8988T (cell line): ENCODE measurements at places on chromosomes 5 and 9.

DNA sequence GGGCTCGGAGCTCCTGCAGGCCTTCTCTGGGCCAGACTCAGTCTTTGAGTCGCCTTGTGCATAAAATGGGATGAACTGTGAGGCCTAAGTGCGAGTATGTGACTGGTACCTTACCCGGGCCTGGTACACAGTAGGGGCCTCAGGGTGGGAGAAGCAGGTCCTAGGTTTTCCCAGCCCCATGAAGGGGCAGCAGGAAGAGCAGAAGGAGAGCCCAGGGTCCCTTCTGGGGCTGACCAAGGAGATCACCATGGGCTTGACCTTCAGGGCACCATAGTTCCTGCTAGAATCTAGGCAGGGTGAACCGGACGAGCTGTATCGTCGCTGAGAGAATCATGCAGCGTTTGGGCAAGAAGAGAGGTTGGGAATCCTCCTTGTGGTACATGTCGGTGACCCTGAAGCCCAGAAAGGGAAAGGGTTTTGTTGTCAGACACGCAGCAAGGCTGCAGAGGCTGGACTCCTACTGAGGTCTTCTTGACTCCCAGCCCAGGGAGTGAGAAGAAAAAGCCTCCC is 373 bp upstream of the PHYKPL start:
- DNase-seq: no peak

DNA sequence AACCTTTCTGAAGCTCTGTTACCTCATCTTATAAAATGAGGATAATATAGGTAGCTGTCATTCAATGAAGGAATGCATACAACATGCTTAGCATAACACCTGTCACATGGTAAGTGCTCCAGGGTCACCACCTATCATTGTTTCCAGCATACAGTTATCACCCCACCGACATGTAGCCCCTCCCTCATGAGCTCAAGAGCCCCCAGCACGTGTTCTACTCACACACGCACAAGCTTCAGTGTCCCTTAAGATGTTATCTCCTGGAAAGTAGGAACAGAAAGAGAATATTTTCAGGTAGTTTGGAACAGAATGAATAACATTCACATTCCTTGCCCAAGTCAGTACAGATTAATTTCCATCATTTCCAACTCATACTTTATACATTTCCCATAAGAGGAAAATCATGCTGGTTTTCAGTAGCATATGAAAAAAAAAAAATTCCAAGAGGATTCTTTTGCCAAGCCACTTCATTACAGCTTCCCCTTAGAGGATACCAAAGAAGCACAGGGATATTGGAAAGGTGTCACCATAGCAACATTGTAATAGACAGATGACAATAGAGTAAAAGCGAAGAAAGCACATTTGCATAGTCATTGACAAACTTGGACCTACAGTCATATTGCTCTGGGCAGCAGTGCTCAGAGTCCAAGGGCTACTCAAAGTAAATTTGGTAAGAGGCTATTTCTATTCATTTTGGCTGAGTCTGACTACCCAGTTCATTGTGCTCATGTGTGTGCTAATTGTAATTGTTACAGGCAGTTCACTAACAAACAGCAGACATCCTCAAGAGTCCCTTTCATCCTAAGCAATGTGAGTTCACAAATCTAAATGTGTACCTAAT is 1.5 kb upstream of the MOB3B start:
- no peak for DNase-seq

DNA sequence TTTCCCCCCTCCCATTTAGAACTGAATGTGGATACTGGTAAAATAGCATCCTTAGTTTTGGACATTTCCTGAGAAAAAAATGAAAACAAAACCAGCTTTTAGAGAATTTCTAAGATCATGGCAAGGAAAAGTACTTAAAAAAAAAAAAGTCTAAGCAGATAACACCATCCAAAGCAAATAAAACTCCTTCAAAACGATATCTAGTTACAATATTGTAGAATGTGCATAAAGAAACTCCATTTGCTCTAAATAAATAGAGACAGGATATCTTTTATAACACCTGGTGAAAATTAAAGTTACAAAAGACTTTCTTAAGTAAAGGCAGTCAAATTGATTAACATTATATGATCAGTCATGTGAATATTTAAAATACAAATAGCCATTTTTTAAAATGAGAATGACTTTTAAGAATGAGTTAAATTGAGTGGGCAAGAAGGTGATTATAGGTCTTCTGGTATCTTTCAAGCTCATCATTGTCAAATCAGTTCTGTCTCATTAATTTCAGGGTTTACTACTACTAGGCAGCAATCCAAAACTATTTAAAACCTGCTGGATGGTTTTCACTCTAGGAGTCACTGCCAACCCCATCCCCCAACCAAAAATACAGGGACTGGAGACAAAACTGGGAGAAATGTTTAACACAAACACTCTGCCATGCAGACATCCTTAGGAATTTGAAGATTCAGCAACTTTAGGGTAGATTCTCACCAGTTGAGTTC is 382.6 kb downstream of the ADGRV1 start:
- DNase-seq: no peak

DNA sequence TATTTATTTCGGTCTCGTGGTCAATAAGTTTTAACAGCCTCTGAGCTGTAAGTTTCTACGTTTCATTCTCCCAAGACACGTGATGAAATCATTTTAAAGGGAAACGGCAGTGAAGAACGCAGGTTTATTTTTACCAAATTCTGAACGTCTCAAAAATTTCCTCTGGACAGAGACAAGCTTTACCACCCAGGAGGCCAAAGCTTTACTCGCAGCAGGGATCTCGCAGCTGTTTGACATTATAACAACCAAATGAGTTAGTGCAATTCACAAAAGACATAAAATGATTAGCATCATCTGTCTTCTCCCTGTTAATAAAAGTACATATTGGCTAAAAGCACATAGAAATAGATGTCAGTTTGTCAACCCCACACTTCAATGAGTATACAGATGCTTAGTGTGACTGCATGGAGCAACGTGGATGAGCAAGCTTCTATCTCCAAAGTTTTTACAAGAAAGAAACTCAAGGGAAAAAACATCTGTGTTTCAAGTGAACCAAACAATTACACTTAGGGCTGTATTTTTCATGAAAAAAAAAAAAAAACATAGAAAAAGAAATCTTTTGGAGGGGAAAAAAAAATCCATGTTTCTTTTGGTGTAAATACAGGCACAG is 2.5 kb downstream of the SEMA5A start:
- DNase-seq: no peak

GRCh38 chr5:88393716-88394535 is 125.3 kb upstream of the TMEM161B start:
- DNase-seq: no peak

- no peak for DNase-seq
Observed at GRCh38 chr5:53366245-53366644, 114.2 kb upstream of the FST start.

DNA sequence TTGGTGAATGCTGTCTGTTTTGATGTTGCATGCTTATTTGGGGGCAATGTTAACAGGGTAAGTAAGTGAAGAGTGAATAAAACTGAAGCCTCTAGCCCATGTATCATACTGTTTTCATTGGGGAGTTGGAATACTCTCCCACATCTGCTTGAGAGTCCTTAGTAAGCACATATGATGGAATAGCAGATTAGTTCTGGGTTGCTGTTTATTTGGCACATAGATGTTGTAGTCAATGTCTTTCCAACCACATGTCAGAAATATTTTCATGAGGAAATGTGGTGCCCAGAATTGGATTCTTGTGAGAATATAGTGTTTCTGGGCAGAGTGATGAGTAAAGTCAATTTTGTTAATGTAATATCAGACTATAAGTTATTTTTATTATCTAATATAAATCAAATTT is 611.7 kb upstream of the FTMT start:
- no peak for DNase-seq

DNA sequence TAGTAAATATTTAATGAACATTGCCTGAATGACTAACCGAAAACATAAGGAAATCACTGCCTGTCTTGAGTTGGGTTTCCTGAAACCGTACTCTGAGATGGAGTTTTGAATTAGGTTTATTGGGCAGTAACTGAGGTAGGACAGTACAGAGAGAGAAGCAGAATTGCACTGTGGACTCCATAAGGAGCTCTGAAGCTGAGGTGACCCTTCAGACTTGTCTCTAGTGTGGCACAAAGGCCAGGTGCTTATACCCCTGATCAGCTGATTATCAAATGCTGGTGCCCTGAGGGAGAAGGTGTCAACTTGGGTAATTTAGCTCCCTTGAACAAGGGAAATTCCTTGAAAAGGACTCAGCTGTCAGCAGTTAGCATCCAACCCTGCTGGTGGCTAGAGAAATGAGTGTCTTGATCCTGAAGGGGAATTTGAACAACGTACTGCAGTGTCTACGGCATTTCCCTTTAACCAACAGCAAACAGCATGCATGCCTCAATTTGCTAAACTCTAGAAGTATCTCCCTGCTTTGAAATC is 135.0 kb upstream of the SMARCA2 start:
- DNase-seq: no peak

DNA sequence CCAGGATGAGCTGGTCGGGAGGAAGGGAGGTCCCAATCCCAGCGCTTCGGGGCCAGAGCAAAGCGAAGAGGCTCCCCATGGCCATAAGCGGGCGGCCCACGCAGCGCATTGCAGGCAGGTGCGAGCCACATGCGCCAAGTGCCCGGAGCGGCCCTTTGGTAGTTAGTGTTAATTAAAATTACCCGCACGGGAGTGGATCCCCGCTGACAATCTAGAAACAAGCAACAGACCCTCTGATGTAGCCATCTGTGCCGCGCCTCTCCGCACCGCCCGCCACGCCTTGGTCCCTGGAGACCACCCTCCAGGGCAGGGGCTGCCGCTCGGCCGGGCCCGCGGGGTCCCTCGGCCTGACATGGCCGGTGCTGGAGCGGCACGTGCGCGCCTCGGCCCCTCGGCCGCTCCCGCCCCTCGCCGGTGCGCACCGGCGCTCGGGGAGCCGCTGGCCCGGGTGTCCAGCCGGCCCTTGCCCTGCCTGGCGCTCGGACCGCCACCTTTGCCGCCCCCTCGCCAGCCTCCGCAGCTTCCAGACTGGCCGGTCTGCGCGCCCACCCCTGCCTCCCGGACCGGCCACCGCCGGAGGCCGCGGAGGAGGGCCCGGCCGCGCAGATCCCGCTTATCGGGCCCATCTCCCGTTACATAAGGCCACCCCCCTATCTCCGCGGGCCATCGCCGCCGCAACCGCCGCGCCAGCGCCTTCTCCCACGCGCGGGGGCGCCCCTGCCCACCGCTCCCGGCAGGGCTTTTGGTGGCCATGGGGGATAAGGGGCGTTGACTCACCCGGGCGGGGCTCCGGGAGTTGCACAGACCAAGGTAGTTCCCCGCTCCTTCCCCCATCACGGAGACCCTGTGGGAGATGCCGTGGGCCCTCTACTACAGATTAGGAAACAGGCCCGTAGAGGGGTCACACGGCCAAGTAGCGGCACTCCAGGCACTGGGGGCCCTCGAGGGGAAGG is 1.9 kb upstream of the IL13 start:
- DNase-seq: no peak

DNA sequence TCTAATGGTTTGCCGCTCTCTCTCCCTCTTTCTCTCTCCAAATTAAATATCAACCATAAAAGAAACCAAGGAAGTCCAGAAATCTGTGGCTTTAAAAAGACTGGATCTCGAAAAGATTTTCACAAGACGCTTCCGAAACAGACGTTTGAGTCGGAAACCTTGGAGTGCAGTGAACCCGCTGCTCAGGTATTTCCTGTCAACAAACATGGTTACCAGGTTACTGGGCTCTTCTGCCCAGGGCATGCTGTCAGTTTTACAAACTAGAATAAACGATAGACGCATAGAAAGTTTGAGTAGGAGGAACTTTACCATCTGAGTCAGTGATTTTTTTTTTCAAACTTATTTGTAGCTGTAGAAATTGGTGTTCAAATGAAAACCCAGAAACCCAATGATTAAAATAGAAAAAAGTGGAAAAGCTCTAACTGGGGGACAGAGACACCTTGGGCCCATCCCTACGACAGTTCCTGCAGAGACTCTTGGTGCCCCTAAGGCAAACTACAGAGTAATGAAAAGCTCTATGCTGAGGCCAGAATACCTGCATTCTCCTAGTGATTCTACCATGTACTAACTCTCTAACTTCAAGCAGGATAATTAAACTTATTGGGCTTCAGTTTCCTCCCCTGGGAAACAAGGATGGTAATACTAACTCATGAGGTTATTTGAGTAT is 90.0 kb downstream of the DOCK8 start:
- no peak for DNase-seq

DNA sequence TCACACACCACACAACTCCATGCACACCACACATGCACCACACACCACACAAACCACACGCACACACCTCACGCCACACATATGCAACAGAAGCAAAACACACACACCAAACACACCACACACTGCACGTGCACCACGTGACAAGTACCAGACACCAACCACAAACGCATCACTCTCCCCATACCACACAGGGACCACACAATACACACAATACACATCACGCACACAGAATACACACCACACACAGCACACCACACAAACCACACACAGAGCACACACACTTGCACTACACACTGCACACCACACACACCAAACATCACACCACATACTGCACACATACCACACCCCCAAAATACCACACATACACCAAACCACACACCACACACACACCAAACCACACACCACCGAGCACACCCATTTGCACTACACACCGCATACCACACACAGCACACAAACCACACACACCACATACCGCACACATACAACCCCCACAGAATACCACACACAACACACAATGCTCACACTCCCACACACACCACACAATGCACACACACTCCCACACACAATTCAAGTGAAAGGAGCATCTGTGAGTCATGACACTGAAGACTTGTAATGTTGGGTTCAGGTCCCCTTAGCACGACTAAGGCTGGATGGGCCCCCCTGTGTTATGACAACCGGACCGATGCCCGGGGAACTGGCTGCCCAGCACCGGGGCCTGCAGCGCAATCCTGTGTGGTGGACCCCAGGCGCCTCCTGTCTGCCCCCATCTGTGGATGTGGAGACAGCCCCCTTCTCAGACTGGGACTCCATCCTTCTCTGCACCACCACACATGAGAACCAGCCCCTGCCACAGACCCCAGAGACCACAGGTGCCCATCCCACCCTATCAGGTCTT is 6.0 kb upstream of the ZDHHC11 start:
- no peak for DNase-seq

- no peak for DNase-seq
Observed at GRCh38 chr9:129301941-129302340, 123.9 kb upstream of the IER5L start.

DNA sequence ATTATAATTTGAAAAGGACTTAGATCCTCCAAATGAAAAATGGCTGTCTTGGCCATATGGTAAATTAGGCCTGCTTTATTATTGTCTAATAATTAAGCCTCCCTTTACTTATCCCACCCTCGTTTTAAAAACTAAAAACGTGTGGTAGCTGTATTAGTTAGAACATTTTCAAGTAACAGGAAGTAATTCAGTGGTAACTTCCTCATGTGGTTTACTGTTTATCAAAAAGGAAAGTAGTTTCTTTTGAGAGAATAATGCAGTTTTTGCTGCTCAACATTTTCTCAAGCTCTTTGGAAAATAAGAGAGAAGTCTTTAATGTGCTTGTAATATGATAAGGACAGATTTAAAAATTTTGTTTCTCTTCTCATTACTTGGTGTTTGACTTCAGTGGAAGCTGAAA is 26.0 kb downstream of the ZCCHC7 start:
- no peak for DNase-seq

GRCh38 chr5:102890133-102890532 is 135.0 kb downstream of the PAM start:
- no peak for DNase-seq
